Astrocyte of the spinal cord (primary cell): ENCODE measurements at places on chromosomes 7 and 10.
A peak's percentile ranks its signal among the peaks of the same experiment; 100 is the strongest.

- no peak for DNase-seq
These were observed 214.2 kb downstream of the ANK3 start for GRCh38 chr10:60175441-60175971.

DNA sequence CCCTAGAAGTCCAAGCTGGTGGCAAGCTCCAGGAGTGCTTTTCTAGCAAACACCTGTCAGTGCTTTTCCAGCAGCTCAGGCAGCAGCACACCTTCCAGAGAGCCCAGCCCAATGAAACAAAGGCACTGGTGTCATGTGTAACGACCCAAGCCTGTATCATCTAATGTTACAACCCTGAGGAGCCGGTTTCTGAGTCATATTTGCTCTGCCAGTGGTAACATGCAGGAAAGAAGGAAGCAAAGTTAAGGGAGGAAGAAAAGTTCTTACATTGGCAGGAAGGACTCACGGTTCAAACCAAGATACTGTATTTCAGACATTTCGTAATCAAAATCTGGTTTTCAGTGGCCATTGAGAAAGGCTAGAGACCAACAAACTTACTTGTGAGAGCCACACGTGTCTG lies at the start of gene ANKRD22:
Gene ANKRD22 (minus strand): TSS at position 139 of the 400 bp plus-strand sequence. CDS start 237 bp downstream, outside the sequence.
- peak; percentile 50 for DNase-seq

DNA sequence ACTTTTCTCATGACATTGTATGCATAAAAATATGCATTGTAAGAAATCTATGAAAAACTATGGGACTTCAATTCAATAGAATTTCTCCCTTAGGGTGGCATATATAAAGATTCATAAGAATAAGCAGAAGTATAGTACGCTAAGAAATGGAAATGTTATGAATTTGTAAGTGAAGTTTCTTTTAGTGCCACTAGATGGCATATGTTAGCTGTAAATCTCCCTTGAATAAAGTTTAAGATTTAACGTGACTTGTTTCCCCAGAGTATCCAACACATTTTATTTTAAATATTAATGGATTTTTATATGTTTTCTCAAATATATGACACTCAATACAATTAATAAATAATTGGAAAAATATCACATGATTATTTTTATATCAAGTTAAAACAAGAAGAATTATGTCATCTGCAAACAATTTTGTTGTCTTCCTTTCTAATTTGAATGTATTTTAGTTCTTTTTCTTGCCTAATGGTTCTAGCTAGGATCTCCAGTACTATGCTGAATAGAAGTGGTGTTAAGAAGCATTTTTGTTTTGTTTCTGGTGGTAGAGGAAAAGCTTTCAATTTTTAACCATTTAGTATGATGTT lies 287.2 kb downstream of the HGF start:
- DNase-seq, result peak; percentile 50

DNA sequence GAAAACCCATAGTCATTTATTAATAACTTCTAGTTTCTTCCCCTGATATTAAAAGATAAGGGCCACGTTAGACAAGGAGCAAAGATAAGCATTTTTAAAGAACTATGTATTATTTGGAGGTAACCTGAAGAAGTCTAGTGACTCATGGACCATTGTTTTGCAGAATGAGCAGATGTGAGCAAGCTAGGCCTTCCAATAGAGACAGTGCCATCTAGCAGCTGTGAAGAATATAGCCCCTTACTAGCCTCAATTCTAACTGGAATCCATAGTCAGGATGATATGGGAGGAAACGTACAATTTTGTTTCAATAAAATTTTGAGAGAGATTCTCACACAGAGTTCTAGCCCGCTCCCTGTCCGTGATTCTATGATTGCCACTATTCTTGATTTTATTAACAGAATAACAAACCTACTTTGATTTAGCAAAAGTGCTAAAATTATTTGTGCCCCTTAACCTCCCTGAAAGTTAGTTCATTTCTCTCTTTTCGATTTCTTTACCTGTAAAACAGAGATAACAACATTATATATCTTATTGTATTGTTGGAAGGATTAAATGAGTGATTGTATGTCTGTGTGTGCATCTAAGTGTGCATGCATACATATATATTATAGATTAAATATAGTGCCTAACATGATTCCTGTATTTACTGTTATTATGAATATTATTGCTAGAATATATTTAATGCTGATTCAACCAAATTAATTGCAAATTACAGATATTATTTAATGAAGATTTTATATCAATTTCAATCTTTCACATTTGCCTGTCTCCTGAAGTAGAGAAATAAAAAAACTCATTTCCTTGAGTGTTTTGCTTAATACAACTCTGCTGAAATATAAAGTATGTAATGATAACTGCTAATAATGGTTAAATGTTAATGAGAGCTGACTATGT lies 22.7 kb downstream of the FAM237B start:
- peak; percentile 63 for DNase-seq

GRCh38 chr10:91525896-91526712 lies 106.8 kb downstream of the PPP1R3C start:
- DNase-seq, result no peak

DNA sequence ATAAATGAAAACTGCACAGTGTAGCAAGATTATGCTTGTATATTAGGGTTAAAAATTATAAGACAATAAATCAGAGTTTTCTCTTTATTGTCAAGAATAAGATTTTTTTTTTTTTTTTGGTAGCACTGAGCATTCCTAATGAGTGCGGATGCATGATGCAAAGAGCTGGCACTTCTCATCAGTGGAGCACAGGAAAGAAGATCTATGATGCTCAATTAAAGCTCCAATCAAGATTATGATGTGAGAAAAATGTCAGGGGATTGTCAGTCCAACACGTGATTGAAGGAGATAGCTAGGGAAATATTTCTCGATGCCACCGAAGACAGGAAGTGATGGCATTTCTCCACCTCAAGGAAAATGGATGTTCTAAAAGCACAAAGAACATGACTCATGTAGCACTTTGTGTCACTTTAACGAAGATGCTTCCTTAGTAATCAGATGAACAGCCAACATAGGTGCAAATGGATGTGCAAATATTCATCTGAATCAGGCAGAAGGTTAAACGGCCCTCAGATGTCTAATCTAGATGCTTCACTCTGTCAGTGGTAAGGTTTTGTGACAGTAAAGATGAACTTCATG lies 240.9 kb downstream of the THSD7A start:
- DNase-seq, result no peak

GRCh38 chr7:141874787-141875186 lies 33.5 kb upstream of the PRSS37 start:
- no peak for DNase-seq

DNA sequence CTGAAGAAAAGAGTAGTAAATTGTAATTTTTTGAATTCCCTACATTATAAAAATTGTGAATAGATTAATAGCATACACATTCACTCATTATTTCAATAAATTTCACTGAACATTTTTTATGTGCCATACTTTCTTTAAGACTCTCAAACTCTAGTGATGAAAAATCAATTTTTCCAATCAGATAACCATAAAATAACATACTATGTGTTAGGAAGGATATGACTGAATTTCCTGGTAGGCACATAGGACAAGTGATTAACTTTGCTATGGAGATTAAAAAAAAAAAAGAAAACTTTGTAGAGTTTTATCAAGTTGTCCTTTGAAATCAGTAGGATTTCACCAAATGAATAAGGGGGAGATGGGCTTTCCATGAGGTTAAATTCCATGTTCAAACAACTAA lies 1597.3 kb upstream of the LRRTM3 start:
- no peak for DNase-seq

GRCh38 chr7:112182749-112183148 lies 23.4 kb downstream of the DOCK4 start:
- no peak for DNase-seq

- DNase-seq, result no peak
These were observed 168.6 kb downstream of the GFRA1 start for GRCh38 chr10:116104210-116104932.

DNA sequence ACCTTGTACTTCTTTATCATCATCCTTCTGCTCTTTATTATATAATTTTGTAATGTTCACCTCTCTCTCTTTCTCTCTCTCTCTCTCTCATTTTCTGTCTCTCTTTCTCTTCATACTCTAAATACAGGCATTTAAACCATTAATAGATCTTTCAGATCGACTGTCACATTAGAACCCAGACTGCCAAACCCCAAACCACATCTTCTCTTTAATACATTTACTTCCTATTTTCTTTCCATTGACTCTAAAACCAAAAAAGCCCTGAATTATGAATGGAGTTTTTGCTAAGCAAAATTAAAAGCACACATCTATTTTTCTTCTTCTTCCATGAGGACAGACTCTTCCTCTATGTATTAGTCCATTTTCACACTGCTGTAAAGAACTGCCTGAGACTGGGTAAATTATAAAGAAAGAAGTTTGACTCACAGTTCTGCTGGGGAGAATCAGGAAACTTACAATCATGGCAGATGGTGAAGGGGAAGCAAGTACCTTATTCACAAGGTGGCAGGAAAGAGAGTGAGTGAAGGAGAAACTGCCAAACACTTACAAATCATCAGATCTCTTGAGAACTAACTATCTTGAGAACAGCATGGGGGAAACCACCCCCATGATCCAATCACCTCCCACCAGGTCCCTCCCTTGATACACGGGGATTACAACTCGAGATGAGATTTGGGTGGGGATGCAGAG lies 272.7 kb upstream of the MGMT start:
- no peak for DNase-seq

GRCh38 chr10:103942866-103943265 lies 24.1 kb upstream of the SLK start:
- no peak for DNase-seq

- DNase-seq, result no peak
These were observed 84.7 kb upstream of the IFRD1 start for GRCh38 chr7:112365551-112365950.

- DNase-seq, result no peak
These were observed 83.7 kb upstream of the PDGFA start for GRCh38 chr7:603152-603951.

- peak; percentile 41 for DNase-seq
These were observed 79.1 kb downstream of the NAMPT start for GRCh38 chr7:106205621-106206222.

- DNase-seq, result peak; percentile 17
These were observed 341.1 kb downstream of the PARD3 start for GRCh38 chr10:34474009-34474376.

GRCh38 chr7:138768241-138768640 lies 29.6 kb upstream of the TMEM213 start:
- no peak for DNase-seq

DNA sequence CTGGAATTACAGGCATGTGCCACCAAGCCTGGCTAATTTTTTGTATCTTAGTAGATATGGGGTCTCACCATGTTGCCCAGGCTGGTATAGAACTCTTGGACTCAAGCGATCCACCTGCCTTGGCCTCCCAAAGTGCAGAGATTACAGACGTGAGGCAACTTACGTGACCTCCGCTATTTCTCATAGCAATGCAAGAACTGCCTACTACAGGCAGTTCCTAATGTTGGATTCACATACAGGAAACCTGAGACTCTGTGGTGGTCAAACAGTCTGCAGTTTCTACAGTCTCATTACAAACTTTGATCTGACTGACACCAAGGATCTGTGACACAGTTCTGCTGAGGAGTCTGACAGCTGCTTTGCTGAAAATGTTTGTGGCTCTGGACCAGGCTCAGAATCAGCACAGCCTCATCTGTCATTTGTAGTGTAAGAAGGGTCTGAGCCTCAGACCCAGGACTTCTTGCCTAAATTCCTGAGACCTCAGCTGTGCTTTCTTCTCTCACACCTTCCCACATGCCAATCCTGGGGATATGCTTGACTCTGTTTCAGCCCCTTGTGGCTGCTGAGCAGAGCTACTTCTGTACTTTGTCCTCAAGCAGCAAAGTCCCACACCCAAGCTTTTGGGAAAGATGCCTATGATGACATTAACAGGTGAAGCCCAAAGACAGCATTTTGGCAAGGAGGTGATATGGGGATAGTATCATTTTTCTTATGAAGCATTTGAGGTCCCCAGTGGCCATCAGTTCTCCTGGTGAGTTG lies 48.0 kb upstream of the CYP2C9 start:
- DNase-seq, result no peak

GRCh38 chr10:77196614-77197013 lies 441.0 kb downstream of the KCNMA1 start:
- DNase-seq, result no peak

- no peak for DNase-seq
These were observed 17.2 kb upstream of the EIF5AL1 start for GRCh38 chr10:79494871-79495705.

- peak; percentile 96 for DNase-seq
These were observed 63.9 kb upstream of the AHR start for GRCh38 chr7:17234398-17235031.

GRCh38 chr10:122328676-122329075 lies 45.8 kb upstream of the PLEKHA1 start:
- no peak for DNase-seq

GRCh38 chr7:55733241-55734140 lies 129.1 kb downstream of the SEPTIN14 start:
- DNase-seq, result peak; percentile 63

- DNase-seq, result no peak
These were observed 111.6 kb downstream of the FAM53B start for GRCh38 chr10:124632566-124632965.

DNA sequence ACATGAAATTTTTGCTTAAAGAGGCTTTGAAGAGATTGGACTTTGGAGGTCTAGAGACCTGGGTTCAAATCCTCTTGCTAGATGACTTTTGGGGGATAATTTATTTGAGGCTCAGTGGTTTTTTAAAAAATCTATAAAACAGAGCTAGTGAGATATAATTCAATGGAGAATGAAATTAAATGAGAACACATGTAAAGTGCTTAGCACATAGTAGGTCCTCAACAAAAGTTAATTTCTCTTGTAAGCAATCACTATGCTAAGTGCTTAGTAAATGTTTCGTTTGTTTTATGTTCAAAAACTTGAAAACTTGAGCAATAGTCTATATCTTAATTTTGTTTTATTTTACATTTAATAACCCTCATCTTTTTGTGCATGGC lies 64.8 kb downstream of the LRMDA start:
- DNase-seq, result no peak

DNA sequence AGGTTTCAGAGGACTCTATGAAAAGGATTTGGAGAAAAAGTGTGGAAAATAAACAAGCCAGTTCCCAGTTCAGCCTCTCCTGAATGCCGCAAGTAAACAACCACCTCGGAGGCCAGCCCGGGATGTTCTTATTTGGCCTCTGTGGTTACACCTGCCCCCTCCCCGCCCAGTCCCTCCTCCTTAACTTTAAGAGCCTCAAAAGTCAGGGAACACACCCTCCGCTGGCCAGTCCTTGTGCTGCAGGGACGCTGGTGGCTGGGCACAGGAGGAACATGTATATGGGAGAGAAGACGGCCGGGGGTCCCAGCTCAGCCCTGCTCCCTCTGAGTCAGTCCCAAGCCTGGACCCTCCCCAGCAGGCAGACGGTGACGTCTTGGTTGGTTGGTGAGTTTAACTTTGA lies 6.1 kb downstream of the CHST3 start:
- peak; percentile 37 for DNase-seq

GRCh38 chr10:124464028-124464965 lies 2.7 kb downstream of the LHPP start:
- no peak for DNase-seq

GRCh38 chr7:672891-673290 lies 53.6 kb upstream of the DNAAF5 start:
- DNase-seq, result no peak

- no peak for DNase-seq
These were observed 391.7 kb downstream of the KCNMA1 start for GRCh38 chr10:77245953-77246352.

- DNase-seq, result no peak
These were observed 48.0 kb downstream of the KLHDC10 start for GRCh38 chr7:130118294-130118693.
